ENCODE measurements at places on chromosomes 6 and 20.
A peak's percentile ranks its signal among the peaks of the same experiment; 100 is the strongest.

GRCh38 chr20:1499528-1500420, 8.6 kb upstream of the SIRPB2 start:
- no peak for DNase-seq

- no peak for DNase-seq
These were observed 390.2 kb downstream of the TENT5A start for GRCh38 chr6:81362246-81362645.

- no peak for DNase-seq
These were observed 162.8 kb downstream of the PHF3 start for GRCh38 chr6:63798378-63798777.

- DNase-seq, result no peak
These were observed 14.4 kb downstream of the DLL1 start for GRCh38 chr6:170276369-170277057.

- no peak for DNase-seq
These were observed 191.1 kb upstream of the CCN2 start for GRCh38 chr6:132142308-132142707.

DNA sequence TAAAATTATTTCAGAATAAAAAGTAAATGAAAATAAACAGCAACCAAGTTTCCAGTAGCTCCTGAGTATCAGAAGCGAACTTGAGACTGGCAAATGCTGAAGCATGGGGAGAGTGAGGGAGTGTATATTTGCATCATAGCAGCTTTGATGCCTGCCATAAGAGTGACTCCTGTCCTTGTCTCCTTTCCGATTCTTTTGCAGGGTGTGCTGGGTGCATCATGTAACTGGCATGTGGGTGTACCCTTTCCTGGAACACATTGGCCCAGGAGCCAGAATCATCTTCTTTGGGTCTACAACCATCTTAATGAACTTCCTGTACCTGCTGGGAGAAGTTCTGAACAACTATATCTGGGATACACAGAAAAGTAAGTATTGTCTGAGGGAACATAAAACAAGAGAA, 117.4 kb downstream of the ADAT2 start:
- no peak for DNase-seq

GRCh38 chr20:2596673-2597279, 55.7 kb upstream of the NOP56 start:
- DNase-seq, result no peak

DNA sequence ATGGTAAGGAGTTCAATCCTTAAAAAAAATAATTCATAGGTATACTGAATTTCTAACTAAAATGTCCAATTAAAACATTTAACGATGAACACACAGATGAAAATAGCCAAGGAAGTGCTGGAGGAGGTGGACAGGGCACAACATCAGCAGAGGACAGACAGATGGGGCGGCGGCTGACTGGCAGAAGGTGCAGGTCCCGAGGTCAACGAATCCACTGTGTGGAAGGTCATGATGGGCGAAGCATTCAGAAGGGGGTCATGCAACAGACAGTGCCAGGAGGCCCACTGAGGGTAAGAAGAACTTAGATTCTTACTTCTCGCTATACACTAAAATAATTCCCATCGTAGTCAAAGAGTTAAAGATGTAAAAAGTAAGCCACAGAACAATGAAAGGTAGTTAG, 34.2 kb upstream of the FRMD1 start:
- DNase-seq, result no peak

- no peak for DNase-seq
These were observed at the start of gene SLC35D3 for GRCh38 chr6:136921936-136922684. SLC35D3 (plus strand) TSS chr6:136922301; CDS start chr6:136922429, 128 bp downstream.

DNA sequence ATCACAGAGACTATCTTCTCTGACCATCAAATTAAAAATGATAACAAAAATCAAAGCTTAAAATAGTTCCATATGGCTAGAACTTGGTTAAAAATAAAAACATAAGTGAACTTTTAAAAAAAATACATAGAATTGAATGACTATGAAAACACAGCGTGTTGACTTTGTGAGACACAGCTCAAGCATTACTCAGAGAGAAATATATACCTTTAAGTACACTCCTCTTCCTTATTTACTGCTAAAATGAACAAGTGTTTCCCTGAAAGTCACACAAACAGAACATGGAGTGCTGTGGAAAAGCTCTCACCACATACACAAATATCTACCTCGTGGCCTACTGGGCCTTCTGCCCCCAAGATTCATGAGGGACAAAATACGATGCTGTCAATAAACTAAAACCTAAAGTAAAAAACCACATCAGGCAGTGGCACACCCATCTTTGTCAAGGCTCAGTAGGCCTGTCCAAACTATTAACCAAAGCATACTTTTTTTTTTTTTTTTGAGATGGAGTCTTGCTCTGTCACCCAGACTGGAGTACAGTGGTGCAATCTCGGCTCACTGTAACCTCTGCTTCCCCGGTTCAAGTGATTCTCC, 7.5 kb downstream of the FAXC start:
- DNase-seq, result no peak

GRCh38 chr6:12729467-12729866, 12.9 kb downstream of the PHACTR1 start:
- DNase-seq, result no peak

GRCh38 chr6:27288136-27289044, 23.7 kb downstream of the POM121L2 start:
- peak; percentile 52 for DNase-seq

DNA sequence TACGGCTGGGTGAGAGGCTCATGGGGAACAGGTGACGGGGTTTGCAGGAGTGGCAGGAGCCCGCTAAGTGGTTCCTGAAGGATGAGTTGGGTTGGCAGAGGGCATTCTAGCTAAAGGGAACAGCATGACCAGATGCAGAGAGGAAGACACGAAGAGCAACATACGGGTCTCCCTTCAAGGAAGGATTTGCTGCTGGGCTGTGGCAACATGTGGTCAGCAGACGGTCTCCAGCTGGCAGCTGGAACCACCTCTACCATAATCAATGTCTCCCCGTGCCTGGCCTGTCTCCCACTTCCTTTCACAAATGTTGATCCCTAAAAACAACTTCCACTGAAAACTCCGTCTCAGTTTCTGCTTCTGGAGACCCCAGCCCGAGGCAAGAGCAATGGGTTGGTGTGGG, 80.6 kb upstream of the SULF2 start:
- DNase-seq, result no peak

- no peak for DNase-seq
These were observed 123.0 kb downstream of the BANF2 start for GRCh38 chr20:17822540-17823408.

DNA sequence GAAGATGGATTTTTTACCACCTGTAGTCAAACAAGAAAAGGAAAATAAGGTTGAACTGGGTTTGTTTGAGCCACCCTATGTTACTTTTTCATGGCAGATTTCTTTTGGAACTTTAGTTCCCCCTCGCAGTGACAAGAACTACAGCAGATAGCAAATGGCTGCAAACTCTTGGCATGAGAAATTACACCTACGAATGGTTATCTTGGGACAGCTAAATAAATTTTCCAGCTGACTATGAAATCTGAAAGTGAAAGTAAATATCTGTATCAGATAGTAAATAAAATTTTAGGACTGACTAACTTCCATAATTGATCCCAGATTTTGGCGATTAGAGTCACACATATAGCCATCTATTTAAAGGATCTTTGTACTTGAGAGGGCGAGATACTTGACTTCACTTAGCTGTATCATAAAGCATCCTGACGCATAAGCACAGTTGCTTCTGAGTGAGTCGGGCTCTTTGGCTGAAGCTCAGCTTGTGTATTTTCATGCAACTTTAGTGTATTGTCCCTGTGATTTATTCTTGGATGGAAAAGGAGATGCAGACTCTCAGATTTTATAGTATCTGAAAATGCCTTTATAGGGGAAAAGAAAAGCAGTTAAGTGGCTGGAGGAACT, 125.3 kb upstream of the B3GAT2 start:
- no peak for DNase-seq

GRCh38 chr20:36632487-36633284, 13.3 kb downstream of the SLA2 start:
- no peak for DNase-seq

- no peak for DNase-seq
These were observed 171.0 kb upstream of the CITED2 start for GRCh38 chr6:139545206-139546105.

DNA sequence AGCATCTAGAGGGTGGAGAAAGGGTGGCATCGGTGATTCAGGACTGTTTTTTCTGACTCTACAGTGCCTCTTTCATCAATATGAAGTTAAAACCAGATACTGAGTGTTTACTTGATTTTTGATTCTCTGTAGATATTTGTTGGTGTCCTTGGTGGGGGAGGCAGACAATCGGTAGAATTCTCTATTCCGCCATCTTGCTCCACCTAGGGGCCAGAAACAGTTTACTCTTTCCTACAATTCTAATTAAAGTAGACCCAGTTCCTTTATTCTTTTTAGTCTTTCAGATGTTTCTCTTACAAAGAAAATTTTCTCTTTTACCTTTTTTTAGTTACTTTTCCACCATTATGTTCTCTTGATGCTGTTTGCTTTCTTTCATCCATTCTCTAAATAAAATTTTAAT, 162.1 kb upstream of the RAB32 start:
- peak; percentile 26 for DNase-seq

DNA sequence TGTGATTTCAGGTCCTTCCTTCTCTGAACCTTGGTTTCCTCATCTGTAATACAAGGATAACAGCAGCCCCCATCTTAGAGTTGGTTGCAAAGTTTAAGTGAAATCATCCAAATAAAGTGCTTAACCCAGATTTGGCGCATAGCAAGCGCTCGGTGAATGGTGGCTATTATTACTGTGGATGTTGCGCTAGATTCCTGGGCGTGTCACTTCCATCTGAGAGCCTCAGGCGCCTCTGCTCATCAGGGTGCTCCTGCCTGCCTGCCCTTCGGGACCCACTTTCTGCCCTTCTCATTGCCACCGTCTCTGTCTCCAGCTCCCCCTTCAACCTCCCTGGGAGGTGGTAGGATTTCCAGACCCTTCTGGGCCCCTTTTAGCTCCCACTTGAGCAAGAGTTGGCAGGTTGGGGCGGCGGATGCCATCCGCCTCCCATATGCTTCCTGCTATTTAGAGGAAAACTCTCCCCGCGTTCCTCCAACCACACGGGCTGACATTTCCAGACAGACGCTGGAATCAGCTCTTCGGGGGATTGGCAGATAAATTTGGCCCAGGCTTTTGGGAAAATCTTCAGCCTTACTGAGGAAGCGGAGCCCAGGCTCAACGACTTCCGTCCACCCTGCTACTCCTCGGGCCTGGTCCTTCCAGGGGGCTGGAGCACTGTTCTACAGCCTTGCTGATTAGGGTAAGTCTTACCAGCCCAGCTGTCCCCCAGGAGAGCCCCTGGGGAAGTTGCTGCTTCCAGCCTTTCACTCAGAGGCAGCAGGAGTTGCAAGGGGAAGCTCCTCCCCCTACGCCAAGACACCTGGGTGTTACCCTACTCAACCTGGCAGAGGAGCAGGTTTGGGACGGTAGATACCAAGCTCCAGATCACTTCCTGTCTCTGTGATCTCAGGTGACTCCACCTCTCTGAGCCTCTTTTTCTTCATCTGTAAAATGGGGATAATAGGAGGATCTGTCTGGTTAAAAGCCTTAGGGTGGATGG, 71.5 kb downstream of the DLGAP4 start:
- no peak for DNase-seq

GRCh38 chr6:41576667-41577066, 30.5 kb downstream of the FOXP4 start:
- DNase-seq, result no peak

DNA sequence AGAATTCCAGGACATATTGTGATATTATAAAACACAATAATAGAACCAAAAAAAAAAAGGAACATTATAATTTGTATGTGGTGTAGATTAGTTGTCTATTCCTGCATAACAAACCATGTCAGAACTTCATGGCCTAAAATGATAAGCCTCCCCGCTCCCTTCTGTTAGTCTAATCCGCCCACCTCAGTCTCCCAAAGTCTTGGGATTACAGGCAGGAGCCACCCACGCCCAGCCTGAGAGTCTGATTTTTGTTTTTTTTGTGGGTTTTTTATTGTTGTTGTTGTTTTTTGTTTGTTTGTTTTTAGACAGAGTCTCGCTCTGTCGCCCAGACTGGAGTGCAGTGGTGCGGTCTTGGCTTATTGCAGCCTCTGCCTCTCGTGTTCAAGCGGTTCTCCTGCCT, 61.1 kb upstream of the C20orf144 start:
- DNase-seq, result no peak
